ENCODE measurements at places on chromosomes 2 and 18.

DNA sequence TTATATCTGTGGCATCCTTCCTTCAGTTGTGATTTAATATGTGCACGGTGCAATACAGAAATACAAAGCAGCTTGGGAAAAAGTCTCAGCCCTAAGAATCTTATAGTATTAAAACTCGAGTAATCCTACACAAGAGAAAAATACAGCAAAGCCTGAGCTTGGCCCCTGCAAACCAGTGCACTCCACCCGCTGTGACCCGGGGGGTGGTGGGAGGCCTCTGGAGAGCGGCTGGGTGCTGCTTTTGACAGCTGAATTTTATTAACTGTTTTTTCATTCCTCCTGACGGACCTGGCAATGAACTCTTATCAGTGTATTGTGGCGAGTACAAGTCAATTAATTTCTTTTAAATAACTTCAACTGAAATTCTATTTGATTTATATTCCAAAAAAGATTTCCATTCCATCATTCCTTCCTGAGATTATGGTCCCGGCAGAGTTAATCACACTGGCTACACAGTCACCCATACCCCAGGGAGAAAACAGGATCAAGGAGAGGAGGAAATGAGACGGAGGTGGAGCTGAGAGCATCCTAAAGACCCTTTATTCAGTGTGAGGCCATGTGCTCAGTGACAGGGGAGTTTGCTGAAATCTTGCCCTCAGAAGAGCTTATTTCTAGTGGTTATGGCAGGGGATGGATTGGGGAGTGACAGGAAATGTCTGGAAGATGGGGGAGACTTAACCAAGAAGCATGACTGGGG, 124.8 kb downstream of the KLHL29 start:
- DNase-seq: no peak

DNA sequence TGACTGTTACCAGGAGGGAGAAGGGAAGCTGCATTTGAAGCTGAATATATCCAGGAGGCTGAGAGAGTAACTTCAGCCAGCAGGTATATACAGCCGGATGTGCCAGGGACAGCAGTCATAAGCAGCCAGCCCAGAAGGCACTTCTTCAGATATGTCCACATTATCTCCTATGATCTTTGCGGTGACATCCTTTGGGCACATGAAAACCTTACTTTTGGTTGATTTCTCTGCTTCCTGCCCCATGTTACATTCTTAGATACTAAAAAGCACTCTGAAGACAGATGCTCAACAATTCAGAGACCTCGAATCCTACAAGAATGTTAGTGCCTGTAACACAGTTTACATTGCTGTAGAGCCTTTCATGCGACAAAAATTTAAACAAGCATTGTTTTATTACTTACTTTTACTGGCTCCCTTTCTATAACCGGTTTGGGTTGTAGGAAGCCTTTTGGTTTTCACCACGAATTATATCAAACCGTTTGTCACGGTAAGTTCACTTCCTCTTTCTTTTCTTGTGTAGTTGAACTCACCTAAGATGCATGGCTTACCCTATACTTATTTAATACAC, 50.3 kb upstream of the TLK1 start:
- DNase-seq: no peak

GRCh38 chr2:172944022-172944793, 131.4 kb upstream of the MAP3K20 start:
- no peak for DNase-seq

DNA sequence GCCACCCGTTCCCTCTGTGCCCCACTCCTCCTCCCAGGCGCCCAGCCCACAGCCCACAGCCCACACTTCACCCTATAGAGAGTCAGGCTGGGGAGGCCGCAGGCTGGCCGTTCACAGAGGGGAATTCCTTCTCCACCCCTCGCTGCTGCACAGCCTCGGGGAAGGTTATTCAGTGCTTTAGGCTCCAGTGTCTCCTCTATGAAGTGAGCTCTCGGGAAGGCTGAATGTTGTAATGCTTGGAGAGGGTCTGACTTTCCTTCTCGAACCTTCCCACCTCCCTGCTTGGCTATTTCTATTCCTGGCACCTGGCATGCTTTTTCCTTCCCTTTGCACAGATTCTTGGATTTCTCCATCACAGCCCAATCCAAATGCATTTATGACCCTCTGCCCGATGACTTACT, 62.5 kb upstream of the SMAD7 start:
- DNase-seq: no peak

- DNase-seq: peak; percentile 64
These were observed 137.1 kb downstream of the ZEB2 start for GRCh38 chr2:144382849-144383248.

DNA sequence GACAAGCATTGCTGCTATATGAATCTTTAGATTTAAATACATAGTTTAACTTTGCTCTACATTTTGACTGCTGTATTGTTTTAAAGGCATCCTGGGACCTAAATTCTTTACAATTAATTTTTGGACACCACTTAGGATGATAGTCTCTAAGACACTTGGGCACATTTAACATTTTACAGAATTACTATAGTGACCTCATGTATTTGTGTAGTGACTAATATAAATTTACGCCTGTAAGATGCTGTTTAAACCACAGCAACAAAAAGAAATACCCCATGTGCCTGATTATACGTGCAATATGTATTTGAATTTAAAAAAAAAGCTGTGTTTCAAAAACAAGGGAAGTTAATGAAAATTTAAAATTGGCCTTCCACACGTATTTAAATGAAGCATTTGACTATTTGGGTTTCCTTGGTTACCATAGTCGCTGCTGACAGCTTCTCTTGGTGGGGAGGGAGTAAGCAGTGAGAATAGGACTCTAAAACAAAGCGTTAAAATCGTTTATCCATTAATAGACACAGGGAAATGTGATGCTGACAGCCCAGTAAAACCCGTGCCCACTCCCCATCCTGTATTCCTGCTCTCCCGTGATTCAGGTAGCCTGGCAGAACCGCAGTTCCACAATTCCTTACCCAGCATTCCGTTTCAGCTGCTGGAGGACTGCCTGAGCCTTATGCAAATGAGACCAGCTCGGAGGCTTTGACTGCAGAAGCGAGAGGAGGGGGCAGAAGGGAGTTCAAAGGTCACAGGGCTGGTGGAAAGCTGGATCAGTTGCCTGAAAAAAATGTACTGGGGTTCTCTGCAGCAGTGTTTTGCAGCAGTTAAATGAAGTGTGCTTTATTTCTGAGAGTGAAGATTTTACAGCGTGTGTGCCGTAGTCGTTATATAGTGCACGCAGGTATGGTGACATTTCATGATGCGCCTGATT, 104.3 kb downstream of the CSRNP3 start:
- DNase-seq: no peak

All from HT1080 (cell line).